ENCODE measurements at places on chromosomes 3 and 15.

DNA sequence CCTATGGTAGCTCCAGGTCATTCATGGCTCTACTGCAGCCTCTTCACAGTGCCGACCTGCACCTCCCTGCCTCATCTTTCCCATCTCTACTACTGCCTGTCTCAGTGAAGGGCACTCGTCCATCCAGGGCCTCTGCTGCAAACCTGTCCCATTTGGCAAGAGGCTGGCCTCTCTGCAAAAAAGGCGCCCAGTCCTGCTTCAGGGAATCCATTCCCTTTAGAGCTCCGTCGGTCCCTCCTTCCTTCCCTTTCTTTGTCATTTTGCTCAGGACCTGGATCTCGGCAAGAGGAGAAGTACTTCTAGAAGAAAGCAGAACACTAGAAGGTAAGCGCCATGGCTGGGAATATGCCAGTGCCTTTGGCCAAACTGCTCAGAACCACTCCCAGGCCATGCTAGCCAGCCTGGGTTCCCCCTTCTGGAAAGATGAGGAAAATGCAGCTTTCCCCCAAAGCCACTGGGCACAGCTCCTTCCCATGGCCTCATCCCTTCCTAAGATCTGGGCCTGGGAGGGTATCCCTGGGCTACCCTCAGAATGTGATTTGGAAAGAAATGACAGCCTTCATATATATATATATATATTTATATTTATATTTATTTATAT lies 6.4 kb upstream of the ISL2 start:
- peak; percentile 81 for DNase-seq

DNA sequence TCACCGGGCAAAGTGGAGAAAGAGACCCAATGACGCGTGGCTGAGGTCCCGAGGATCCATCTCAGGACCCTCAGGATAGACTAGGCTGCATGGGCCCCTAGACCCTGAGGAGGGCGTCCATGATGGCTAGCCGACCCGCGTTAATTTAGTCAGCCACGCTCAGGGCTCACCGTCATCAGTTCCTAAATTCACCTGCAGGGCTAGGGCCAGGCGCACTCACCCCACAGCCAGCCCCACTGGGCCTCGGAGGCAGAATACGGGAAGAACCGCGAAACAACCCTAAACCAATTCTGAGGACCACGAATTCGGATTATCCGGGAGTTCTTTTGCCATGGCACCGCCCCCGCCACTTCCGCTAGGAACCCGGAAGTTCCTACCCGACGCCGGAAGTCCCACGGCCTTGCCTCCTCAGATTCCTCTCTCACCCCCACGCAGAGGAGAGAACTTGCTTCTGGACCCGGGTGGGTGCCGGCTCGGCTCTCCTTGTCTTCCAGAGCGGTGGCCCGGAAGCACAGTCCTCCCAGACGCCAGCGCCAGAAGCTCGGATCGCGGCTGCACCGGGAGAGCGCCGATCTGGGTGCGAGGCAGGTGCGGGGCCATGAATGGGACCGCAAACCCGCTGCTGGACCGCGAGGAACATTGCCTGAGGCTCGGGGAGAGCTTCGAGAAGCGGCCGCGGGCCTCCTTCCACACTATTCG lies at the start of the genes EAF1 and METTL6:
Gene EAF1, plus strand, starts transcription at position 417 of the 699 bp plus-strand sequence. Its CDS starts 182 bp downstream, at position 599.
Gene METTL6, minus strand, starts transcription at position 363 of the 699 bp plus-strand sequence. CDS start 1,033 bp downstream, outside the sequence.
- peak; percentile 94 for DNase-seq

- DNase-seq, result no peak
Measured at GRCh38 chr15:40466426-40467260, 4.1 kb upstream of the CHST14 start.

DNA sequence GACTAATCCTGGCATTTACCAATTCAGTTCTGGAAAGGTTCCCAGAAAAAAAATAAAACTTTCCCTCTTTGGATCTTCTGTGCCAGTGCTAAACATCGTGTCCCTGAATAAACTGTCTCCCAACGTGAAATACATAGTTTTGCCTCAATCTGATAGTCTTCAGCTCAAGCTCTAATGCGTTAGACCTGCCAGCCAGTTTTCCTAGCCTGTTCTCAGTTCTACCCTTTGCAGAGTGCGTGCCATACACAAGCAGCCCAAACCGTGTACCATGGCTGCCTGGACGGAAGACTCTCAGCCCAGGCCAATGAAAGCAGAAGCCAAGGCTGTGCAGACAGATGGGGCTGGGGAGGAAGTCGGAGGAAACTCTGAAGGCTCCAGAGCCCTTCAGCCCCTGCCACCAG lies 11.4 kb upstream of the OCA2 start:
- no peak for DNase-seq
